ENCODE measurements at places on chromosomes 1 and 21. TPM values are rescaled to one million over a fixed set of nuclear protein-coding genes. Genes with fewer than 3 reads are reported as not detected.

Gene OLIG2
- 33.3 TPM for polyA plus RNA-seq

Gene NUDT17
- polyA plus RNA-seq, result 16.3 TPM

Gene PGD
- 308 TPM for polyA plus RNA-seq

Gene ESPN
- 23.7 TPM for polyA plus RNA-seq

Gene LCE1D
- not detected for polyA plus RNA-seq

Gene FCMR
- polyA plus RNA-seq, result 3.6 TPM

Gene NBPF26
- polyA plus RNA-seq, result 1.9 TPM

Gene PGLYRP4
- polyA plus RNA-seq, result not detected

Measured in brain (organoid and tissue), 16 donors.